IMR-90 (cell line): ENCODE measurements at places on chromosomes 2 and 18. TPM values are rescaled to one million over a fixed set of nuclear protein-coding genes. Genes with fewer than 3 reads are reported as not detected.
A peak's percentile ranks its signal among the peaks of the same experiment; 100 is the strongest.

IL36G gene
- not detected in 2 replicates for total RNA-seq

GRCh38 chr2:207241198-207241597 lies 75.5 kb upstream of the KLF7 start:
- DNase-seq: peak; percentile 32

DNA sequence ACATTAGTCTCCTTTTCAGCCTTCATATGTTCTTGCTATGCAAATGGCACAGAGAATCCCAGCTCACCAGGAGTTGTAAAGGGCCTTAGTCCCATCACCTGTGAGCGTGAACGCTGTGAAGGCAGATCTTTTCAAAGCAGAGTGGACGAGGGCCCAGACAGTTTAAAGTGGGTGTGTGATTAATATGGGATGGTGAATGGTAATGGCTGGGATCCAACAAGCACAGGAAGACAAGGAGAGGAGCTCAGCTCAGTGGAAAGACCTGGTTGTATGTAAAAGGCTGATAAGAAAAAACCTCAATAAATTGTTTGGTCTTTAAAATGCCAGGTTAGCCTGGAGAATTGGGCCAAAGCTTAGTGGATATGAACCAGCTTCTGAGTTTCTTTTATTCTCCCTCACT lies 326.2 kb downstream of the NYAP2 start:
- peak; percentile 18 for DNase-seq

GRCh38 chr18:77736842-77737241 lies 487.2 kb downstream of the GALR1 start:
- DNase-seq: no peak

- no peak for DNase-seq
Measured at GRCh38 chr18:57953883-57954282, 90.1 kb upstream of the NEDD4L start.

- no peak for DNase-seq
Measured at GRCh38 chr2:143255899-143256298, 126.7 kb downstream of the ARHGAP15 start.

LIMS4 gene
- 2.5 and 3.6 TPM in 2 replicates for total RNA-seq

- peak; percentile 58 for DNase-seq
Measured at GRCh38 chr2:238462782-238463396, 36.2 kb downstream of the ASB1 start.

PLB1 gene
- total RNA-seq: 0.90 and 1.4 TPM in 2 replicates

DNA sequence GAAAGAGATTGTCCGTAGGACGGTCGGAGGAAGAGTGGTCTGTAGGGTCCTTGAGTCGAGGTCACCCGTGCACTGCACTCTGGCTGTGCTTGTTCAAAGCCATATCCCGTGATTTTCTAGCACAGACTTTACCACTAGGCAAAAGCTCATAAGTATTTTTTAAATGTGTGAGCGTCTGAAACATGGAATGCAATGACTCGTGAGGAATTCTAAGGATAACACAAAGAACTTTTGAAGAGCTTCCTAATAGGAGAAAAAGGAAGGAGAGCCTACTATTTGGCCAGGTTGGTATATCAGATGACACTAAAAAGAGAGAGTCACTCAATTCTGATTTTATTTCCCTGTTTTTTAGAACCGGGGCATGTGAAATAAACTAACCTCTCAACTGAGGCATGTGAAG lies 68.3 kb downstream of the CD28 start:
- peak; percentile 54 for DNase-seq

DNA sequence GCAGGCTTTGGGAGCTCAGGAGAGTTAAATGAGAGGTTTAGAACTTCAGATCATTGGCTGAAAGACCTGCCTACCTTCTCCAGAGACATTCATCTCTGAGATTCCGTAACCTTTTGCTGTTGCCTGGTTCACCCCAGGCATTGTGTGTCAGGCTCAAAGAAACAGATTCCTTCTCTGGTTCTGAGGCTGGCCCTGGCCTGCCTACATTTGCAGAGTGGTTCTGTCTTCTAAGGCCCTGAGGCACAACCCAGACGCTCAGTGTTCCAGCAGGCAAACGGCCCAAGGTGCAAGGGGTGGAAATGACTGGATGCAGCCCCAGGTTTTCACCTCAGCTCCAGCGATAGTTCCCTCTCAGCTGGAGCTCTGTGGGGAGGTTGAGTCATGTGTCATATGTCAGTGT lies 48.3 kb downstream of the MYO3B start:
- no peak for DNase-seq

GRCh38 chr2:20091305-20091991 lies 40.0 kb upstream of the LAPTM4A start:
- DNase-seq: peak; percentile 97

DNA sequence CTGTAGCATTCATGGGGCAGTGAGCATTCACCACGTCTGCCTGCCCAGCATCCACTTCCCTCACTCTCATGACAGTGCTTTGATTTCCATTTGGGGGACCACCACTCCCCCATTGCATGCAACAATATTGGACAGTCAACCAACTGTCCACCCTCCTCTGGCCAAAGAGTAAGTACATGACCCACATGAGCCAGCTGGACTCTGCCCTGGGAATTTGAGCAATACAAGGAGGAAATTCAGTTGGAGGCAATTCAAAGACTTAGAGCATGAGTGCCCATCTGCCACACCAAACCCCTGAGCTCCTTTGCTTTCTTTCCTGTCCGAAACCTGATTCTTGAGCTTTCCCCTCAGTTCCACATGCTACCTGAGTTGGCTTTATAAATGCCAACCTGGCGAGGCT lies 41.7 kb upstream of the PNO1 start:
- DNase-seq: no peak

PAX8 gene
- 0.18 and 0.28 TPM in 2 replicates for total RNA-seq

LYPD6B gene
- total RNA-seq: under 0.01 TPM in 1 of 2 replicates, not detected in the other

GRCh38 chr2:12882393-12882792 lies 165.7 kb downstream of the TRIB2 start:
- no peak for DNase-seq

GRCh38 chr2:61585383-61585782 lies 47.2 kb upstream of the XPO1 start:
- no peak for DNase-seq

GRCh38 chr2:26567534-26567933 lies 73.6 kb downstream of the CIB4 start:
- no peak for DNase-seq

GRCh38 chr2:127893033-127893432 lies 7.3 kb upstream of the AMMECR1L start:
- DNase-seq: no peak

RIT2 gene
- total RNA-seq: not detected in 2 replicates

KCNG2 gene
- not detected in 2 replicates for total RNA-seq

DNA sequence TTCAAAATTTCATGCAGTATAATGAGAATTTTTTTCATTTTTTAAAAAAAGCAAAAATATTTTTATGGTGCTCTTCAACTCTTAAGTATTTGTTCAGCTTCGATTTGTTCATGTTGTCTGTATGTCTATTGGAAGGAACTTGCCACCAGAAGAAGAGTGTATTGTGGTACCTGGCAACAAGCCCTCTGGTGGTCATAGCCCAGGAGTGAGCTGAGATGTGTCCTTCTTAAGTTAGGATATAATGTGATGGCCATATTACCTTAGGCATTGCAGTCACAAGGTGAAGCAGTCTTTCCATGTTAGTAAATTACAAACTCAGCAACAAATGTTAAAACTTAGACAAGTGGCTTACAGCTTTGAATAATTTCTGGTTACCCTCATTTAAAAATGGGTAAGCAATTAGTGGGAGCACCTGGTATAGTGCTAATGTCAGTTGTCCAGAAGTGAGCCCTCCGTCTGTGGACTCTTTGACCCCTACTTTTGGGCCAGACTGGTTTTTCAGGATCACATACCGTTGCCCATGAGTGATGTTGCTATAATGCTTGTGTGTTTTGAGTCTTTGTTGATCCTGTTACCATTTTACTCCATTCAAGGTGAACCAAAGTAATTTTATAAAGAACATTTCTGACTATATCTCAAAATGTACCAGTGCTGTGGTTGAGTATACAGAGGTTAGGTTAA lies 57.4 kb downstream of the MYO1B start:
- DNase-seq: peak; percentile 23

TACR1 gene
- total RNA-seq: under 0.01 TPM in 2 replicates

ASPRV1 gene
- 0.18 and 0.28 TPM in 2 replicates for total RNA-seq

GRCh38 chr2:60334610-60335009 lies 218.8 kb downstream of the BCL11A start:
- no peak for DNase-seq

DNA sequence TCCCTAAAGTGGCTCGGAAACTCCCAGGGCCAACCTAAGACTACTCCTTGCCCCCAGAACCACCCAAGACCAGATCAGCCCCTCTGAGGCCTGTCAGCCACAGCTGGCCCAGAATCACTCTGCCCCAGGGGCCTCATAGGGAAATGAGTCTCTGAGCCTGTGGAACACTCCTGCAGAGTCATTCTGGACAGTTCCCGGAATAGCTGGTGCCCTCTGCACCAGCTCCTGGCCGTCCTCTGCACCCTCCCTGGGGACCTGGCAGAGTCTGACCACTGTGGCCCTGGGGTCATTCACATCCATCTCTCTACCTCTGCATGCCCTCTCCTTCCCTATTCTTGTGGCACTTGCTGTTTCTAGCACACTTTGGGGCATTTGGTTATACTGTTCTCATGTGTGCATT lies 14.6 kb upstream of the TMEM214 start:
- DNase-seq: no peak

DNA sequence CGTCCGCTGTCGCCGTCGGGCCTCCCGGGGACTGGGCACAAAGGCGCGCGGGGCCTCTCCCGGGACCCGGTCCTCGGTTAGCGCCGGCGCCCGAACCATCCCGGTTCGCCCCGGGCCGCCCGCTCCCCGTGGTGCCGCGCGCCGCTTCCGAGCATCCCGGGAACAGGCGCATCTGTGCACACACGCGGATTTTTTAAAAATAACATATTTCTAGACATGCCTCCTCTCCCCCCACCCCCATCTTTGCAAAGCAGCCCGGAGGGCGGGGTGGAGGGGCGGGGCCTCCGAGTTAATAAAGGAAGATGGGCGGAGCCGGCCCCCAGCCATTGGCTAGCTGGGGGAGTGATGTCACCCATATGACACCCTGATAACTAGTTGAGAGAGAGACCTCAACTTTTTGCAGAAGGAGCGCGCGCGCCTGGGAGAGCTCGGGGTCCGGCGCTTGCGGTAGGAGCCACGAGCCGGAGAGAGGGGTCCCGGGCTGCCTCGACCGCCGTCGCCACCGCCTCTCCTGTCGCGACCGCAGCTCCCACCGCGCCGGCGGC lies at the start of gene SOX11:
Gene SOX11, plus strand, starts transcription at position 400 of the 545 bp plus-strand sequence. CDS start 338 bp downstream, outside the sequence.
- DNase-seq: peak; percentile 95

DNA sequence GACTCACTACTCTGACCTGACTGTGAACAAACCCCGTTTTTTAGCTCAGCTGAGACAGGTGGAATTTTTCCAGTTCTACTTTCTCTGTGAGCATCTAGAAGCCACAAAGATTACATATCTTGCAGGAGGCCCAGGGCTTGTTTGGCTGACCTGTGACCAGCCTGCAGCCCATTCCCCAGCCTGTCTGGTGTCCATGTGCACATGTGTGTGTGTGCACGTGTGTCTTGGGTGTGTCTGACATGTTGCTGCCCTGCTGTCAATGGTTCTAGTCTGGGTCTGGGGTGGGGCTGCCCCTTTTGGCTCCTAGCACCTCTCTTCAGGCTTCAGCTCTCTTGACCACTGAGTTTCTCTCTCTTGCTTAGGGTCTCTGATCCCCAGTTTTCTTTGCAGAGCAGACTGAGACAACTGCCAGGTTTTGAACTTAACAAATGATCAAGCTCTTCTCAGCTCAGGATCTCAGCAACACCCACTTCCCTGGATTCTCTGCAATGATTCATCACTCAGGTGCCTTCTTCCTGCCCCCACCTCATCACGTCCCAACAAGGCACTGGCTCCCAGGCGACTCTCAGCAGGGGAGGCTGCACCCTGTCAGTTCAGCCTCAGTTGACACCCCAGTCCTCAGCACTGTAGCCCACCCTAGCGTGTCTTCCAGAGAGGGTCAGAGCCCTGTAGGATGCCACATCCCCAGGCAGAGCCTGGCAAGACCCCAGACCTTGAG lies 130.3 kb downstream of the CELF4 start:
- DNase-seq: no peak

GRCh38 chr2:208671284-208671683 lies 264.7 kb downstream of the PTH2R start:
- DNase-seq: no peak

GRCh38 chr2:222813177-222813843 lies 47.5 kb upstream of the ACSL3 start:
- DNase-seq: no peak

GRCh38 chr2:137156221-137156844 lies 391.0 kb downstream of the THSD7B start:
- DNase-seq: no peak

RNF181 gene
- 326 and 498 TPM in 2 replicates for total RNA-seq

LIMS2 gene
- 1.1 and 1.3 TPM in 2 replicates for total RNA-seq

GRCh38 chr2:187943772-187944369 lies 347.8 kb upstream of the GULP1 start:
- DNase-seq: no peak

DNA sequence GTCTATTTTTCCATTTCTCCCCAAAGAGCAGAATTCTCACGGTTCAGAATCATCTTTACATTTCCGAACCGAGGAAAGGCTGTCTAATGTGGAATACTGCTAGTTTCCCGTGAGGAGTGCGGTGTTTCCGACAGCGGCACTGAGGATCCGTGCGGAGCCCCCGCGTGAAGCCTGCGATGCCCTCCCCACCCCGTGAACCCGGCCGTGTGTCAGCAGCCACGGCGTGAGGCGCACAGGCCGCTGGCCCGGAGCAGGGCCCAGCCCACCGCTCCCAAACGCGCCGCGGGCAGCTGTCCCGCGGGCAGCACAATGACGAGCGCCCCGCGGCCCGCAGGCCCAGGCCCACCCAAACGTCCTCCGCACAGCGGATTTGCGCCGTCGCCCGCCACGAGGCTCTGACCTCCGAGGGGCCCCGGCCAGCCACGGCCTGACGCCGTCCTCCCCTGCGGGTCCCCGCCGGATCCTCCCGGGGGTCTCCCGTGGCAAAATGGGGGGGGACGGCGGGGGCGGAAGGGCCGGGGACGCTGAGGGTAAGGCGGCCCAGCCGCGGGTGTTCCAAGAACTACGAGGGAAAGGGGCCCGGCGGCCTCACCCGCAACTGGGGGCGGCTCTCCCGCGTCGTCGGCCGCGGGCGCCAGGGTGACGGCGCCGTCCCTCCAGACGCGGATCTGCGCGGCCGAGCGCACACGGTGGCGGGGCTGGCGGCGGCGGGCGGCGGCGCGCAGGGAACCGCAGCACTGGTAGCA lies 796 bp downstream of the SPIRE1 start:
- DNase-seq: peak; percentile 48

- DNase-seq: no peak
Measured at GRCh38 chr2:128437204-128437565, 118.5 kb upstream of the HS6ST1 start.

- DNase-seq: no peak
Measured at GRCh38 chr2:239993291-239993690, 31.9 kb downstream of the NDUFA10 start.

- DNase-seq: no peak
Measured at GRCh38 chr2:105793196-105793975, 48.7 kb downstream of the NCK2 start.
